AG04450 (cell line): ENCODE measurements at places on chromosomes 5 and 9.

DNA sequence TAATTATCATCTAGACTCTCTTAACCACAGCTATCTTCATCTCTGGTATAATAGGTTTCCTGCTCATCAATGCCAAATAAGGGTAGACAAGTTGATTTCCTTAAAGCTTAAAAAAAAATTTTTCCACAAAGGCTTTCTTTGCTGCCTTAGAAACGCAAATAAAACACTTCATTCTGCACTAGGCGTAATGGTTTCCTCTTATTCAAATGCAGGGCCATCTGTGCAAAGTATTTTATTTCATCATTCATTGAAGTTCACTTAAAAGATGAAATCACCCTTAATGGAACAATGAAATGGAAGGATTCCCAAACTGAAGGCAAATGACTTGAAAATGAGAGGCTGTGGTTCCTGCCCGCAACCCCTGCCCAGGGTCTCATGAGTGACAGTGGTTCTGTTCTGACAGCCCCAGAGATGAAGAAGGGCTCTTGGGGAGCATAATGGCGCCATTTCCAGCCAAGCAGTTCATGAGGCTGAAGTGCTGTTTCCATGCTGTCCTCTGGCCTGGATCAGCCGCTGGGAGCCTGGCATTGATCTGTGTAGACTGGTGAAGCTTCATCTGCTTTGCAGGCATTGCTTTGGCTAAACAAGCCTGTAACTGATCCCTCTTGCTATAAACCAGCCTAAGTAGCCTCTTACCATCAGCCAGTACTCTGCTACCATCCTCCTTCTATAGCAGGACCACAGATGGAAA lies 276.9 kb upstream of the WWC1 start:
- DNase-seq, result no peak

DNA sequence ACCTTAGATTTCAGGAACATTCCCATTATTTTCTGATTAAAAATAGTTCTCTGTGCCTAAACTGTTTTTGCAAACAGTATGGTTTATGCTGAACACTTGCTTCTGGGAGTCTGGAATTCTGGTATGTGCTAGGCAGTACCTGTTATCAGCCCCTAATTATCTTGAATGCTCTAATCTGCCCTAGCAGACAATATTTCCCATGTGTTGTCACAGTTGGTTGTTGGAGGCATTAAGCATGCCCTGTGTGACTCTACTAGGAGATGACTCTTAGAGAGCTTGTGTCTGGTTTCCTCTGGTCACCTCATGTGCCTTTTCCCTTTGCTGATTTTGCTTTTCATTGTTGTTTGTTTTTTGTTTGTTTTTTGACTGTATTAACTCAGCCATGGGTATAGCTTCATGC lies 36.6 kb downstream of the UHRF2 start:
- no peak for DNase-seq

GRCh38 chr9:73079326-73079725 lies 72.3 kb upstream of the ANXA1 start:
- DNase-seq, result no peak

GRCh38 chr5:9059920-9060691 lies 485.8 kb downstream of the SEMA5A start:
- DNase-seq, result peak; percentile 92

- DNase-seq, result no peak
These were observed 3.0 kb downstream of the ARSI start for GRCh38 chr5:150299571-150300327.

- DNase-seq, result no peak
These were observed 134.6 kb upstream of the HAND1 start for GRCh38 chr5:154612666-154613065.

DNA sequence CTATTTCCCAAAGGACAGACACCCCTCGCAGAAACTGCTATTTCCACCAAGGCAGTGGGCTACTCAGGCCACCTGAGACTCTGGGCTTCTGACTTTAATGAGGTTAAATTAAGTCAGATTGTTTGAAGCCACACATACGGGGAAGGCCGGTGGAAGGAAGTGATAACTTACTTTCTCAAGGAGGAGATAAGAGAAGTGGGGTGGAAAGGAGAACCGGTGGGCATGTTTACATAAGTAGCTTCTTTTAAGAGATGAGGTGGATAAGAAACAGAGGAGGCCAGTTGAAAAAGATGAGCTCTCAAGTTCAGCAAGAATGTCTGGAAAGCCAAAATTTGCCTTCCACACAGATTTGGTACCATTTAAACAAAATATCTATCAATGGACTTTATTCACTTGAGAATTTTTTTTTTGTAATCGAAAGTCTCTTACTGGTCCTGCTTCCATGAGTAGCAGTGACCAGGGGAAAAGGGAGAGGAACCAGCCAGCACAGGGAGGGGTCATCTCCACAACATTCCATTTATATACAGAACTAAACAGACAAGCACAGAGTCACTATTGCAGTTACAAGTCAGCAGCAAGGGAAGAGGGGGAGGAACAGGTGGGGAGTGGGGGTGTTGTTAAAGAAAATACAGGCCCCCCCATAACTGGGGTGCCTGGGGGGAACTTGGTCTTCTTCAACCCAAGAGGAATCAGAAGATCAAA lies 20.0 kb downstream of the CCDC125 start:
- DNase-seq, result no peak

DNA sequence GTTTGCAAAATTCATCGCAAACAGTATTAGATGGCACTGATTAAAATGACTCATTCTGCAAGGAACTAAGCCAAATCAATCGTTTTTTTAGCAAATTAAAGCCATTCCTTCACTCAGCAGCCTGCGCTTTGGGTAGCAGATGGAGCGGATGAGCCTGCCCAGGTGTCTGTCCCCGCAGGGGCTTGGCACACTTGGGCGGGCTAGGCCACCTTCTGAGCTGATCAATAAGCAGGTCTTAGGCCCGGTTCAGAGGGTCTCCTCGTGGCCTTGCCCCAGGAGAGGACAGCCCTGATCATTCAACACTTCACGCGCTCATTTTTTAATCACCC lies 78.0 kb upstream of the FCN1 start:
- no peak for DNase-seq

DNA sequence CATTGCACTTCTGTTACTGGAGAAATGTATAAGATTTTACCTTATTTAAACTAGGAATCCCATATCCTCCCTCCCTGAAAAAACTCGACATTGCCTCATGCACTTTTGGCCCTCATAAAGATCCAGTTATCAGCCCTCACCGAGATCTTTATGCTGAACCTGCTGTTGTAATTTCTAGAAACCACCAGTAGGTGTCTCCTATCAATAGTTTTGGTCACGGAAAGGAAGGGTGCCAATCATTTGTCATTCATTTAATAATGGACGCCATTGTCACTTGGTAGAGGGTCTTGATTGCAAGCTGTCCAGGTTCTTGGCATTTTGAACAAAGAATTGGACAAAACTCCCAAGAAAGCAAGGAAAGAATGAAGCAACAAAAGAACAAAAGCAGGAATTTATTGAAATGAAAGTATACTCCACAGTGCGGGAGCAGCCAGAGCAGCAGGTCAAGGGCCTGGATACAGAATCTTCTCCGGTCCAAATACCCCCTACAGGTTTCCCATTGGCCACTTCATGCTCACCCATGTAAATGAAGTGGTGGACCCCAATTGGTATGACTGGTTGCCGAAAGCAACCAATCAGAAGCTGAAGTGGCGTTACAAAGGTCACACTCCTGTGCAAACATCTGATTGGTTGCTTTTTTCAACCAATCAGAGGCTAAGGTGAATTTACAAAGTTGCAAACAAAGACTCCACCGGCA lies 524.3 kb downstream of the PSAT1 start:
- DNase-seq, result no peak

DNA sequence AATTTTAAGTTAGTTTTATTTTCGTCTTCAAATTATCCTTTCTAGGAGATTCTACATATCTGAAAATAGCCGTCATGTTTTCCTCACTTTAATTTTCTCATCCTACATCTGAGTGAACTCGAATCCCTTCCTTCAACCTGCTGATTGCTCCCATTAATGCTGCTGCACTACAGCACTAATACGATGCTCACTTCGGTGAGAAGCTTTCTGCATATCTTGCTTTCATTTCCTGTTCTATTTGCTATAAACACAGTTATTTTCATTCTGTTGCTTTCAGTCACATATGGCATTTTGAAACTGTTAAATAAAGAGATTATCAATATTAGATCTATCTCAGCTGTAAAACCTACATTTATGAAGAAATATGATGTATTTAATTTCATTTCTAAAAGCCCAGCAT lies 749.2 kb downstream of the EFNA5 start:
- no peak for DNase-seq

GRCh38 chr9:111094958-111095357 lies 56.7 kb upstream of the LPAR1 start:
- no peak for DNase-seq
